ENCODE measurements at places on chromosomes 2 and 18.
A peak's percentile ranks its signal among the peaks of the same experiment; 100 is the strongest.

GRCh38 chr2:234724850-234725249 lies 227.0 kb upstream of the SH3BP4 start:
- DNase-seq: no peak

DNA sequence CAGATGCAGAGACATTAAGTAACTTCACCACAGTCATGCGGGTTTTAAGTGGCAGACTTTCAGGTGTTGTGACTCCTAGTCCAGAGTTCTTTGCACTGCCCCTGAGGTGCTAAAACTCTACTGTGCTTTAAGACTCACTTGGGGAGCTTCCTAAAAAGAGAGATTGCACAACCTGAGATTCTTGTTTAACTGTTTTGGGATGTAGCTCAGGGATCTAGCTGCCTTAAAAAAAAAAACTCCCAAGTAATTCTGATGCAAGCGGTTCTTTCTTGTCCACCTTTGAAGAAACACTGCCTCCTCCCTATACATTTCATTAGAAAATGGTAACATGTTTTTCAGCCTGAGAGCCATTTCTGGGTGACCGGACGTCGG lies 13.0 kb downstream of the IL37 start:
- DNase-seq: no peak

DNA sequence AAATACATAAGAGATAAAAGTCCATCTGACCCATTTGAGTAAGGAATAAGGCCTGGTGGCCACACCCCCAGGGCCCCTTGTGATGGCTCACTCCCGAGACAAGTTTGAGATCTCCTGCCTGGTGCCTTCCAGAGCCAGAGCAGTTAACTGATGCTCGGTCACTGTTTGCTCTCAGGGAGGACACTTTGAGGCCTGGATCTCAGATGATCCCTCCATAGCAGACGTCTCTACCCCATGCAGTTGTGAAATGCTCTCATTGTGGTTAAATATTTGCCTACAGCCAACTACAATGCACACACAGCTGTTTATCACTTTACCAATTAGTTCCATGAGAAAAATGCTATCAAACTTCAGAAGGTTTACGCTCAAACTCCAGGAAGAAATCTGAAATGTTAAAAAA lies 12.3 kb downstream of the GYPC start:
- no peak for DNase-seq

- DNase-seq: no peak
These were observed at the start of gene CDH20 for GRCh38 chr18:61333271-61333745. Gene CDH20, plus strand, starts transcription at chr18:61333430.

DNA sequence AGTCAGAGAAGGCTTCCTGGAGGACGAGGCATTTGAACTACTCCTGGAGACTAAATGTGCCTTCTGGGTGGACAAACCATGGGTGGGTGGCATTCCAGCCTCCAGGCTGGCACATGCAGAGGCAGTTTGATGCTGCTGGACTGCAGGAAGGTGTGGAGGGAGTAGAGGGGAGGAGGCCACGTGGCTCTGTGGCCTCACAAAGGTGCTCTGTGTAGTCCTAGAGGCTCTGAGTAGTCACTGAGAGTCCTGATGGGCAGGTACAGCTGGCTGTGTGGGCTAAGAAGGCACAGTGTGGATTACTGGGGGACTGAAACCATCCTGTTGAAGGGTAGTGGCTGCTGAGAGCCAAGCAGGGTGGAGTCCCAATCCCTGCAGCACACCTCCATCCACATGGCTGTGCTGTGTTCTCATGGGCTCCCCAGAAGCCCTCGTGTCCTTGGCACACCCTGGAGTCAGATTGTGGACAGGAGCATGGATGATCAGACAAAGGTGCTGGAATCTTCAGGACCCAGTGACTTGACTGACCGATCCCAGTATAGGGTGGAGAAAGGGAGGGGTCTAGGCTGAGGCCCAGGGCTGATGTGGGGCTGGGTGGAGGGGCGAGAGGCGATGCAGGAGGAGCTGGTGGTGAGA lies 87.4 kb upstream of the HS6ST1 start:
- no peak for DNase-seq

GRCh38 chr2:69798290-69798908 lies 31.1 kb upstream of the GMCL1 start:
- no peak for DNase-seq

- DNase-seq: no peak
These were observed 127.3 kb downstream of the HDAC4 start for GRCh38 chr2:239273280-239274234.

- DNase-seq: no peak
These were observed 9.1 kb downstream of the LCLAT1 start for GRCh38 chr2:30456106-30456505.

GRCh38 chr2:1611886-1612285 lies 132.4 kb downstream of the PXDN start:
- DNase-seq: no peak

DNA sequence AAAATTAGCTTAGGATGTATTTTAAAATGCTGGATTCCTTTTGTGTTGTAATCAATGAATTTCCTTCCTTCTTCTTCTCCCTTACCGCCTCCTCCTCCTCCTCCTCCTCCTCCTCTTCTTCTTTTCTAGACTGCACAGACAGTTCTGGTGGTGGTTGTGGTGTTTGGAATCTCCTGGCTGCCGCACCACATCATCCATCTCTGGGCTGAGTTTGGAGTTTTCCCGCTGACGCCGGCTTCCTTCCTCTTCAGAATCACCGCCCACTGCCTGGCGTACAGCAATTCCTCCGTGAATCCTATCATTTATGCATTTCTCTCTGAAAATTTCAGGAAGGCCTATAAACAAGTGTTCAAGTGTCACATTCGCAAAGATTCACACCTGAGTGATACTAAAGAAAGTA lies 18.8 kb downstream of the GALR1 start:
- DNase-seq: no peak

DNA sequence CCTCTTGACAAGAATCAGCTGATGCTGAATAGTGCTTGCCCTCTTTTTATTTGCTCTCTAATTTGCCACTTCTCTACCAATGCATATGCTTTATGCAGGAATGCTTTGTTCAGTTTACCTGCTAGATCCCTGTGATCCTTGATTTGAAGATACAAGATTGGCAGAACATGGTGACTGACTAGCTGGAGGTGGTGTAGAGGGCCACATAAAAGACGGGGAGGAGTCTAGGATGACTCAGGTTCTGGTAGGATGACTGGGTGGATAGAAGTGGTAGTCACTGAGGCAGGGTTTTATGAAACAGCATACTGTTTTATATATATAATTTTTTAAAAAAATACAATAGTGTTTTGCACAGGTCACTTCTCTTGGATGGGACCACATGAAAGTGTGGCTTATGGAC lies 6.3 kb upstream of the ADGRF3 start:
- DNase-seq: peak; percentile 51

GRCh38 chr18:78965260-78965659 lies 14.4 kb upstream of the SALL3 start:
- DNase-seq: no peak

DNA sequence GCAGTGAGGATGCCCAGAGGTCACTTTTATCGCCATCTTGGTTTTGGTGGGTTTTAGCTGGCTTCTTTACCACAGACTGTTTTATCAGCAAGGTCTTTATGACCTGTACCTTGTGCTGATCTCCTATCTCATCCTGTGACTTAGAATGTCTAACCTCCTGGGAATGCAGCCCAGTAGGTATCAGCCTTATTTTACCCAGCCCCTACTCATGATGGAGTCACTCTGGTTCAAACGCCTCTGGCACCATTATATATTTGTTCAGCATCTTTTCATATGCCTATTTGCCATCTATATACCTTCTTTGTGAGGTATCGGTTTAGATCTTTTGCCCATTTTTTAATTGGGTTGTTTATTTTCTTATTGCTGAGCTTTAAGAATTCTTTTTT lies 7.2 kb upstream of the CCNT2 start:
- DNase-seq: no peak

GRCh38 chr2:219404954-219405353 lies 13.2 kb upstream of the DES start:
- no peak for DNase-seq

- no peak for DNase-seq
These were observed 149.9 kb upstream of the TWIST2 start for GRCh38 chr2:238698072-238698352.

DNA sequence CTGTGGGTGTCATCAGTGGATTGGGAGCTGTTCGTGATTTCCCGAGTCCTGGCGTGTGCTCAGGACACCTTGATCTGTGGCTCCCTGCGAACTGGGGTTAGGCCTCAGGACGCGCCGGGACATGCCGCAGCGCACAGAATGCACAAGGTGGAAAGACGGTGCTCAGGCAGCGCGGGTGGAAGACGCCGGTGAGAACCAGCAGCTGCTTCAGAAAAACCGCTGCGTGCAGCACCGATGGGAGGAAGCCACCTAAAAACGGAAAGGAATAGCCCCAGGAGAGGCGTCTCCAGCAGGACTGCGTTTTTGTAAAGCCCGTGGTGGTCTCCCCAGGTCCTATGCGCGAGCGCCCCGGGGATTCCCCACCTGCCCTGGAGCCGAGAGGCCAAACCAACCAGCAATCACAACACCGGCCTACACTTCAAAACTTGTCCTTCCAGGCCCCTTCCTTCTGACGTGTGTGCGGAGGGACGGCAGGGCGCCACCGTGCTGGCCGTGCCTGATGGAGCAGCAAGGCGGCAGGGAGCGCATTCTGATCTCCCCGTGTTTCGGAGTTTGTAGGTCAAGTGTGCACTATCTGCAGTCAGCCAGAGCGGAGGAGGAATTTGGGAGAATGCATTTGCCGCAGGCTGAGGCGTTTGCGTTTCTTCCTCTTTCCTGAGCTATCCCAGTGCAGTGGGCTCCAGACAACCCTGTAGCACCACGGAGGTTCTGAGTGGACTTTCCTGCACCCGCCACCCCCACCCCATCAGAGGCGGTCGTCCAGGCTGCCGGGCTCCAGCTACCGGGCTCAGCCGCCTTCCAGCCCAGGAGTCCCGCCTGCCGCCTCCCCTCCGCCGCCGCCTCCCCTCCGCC lies 32.2 kb downstream of the RTP5 start:
- DNase-seq: no peak

GRCh38 chr2:196988639-196989038 lies 62.1 kb upstream of the PGAP1 start:
- no peak for DNase-seq

GRCh38 chr2:240817496-240818292 lies 2.3 kb downstream of the KIF1A start:
- DNase-seq: no peak

DNA sequence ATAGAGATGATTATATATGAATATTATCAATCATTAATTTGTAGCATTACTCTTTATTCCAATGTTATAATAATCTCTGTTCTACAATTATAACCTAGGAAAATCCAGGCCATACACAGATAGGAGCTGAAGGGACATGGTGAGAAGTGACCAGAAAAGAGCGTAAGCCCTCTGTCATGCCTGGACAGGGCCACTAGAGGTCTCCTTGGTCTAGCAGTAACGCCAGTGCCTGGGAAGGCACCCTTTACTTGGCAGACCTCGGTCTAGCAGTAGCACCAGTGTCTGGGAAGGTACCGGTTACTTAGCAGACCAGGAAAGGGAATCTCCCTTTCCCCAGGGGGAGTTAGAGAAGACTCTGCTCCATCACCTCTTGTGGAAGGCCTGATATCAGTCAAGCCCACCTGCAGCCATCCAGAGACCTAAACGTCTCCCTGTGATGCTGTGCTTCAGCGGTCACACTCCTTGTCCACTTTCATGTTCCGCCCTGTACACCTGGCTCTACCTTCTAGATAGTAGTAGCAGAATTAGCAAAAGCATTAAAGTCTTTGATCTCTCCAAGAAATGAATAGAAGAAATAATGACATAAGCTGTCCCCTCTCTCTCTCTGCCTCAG lies 447.5 kb upstream of the FSIP2 start:
- DNase-seq: peak; percentile 31

GRCh38 chr2:156430980-156431358 lies 5.2 kb upstream of the GPD2 start:
- DNase-seq: no peak
